ENCODE measurements at places on chromosomes 2 and 18. TPM values are rescaled to one million over a fixed set of nuclear protein-coding genes. Genes with fewer than 3 reads are reported as not detected.

Gene CFAP65
- not detected for total RNA-seq

Gene AQP12B
- total RNA-seq: not detected

- DNase-seq: no peak
Observed at GRCh38 chr2:45860136-45861121, 209.0 kb downstream of the PRKCE start.

- no peak for DNase-seq
Observed at GRCh38 chr2:137837830-137838229, 126.4 kb upstream of the HNMT start.

GRCh38 chr18:24827501-24827900, 367.1 kb downstream of the HRH4 start:
- no peak for DNase-seq

Measured in gastrocnemius medialis (tissue), 4 donors.